Activated CD4-positive, alpha-beta T cell treated with anti-CD3 and anti-CD28 coated beads for 48 hours (primary cell): ENCODE measurements at places on chromosomes 4 and X.

- DNase-seq = no peak
Measured at GRCh38 chr4:174520660-174521059, 1.6 kb downstream of the HPGD start.

DNA sequence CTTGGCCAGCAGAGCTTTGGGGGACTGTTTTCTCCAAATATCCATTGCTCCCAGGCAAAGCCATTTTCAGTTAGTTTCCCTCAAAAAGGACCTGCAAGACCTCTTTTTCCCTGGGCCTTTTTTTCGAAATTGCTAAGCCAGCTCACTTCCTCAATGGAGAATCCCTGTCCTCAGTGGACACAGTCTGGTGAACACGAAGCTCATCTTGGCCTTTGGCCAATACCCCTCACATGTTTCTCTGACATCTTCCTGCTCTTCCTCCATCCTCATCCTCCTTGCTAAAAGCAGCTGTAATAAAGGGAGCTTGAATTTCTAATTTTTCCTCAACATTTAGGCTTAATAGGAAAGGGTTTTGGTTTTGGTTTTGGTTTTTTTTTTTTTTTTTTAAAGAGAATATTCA is 17.6 kb upstream of the PRPS1 start:
- no peak for DNase-seq

DNA sequence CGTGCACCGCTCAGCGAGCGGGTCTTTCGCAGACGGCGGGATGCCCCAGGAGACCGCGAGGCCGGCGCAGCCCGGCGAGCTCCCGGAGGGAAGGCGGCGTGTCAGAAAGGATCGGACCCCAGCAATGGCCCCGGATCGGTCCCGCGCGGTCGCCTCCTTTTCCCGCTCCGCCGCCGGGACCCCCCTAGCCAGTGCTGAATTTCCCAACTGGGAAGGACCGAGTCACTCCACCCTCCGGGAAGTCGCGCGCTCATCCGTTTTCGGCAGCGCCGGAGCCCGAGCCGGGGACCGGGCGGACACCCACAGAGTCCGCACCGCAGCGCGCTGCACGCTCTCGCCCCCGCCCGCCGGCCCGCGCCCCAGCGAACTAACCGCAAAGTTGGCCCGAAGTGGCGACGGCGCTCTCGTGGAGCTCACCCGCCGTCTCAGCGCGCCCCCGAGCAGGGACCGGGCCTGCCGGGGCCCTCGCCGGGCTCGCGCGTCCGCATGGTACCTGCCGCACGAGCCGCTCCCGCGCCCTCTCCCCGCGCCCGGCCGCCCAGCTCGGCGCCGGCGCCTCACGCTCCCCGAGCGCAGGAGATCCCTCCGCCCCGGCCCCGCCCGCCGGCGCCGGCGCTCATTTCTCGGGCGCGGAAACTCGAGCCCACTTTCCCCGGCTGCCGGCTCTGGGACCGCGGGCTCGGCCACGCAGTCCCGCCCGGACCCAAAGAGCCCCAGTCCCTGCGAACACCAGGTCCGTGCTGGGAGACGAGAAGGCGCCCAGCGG is at the start of gene FAT1:
Gene FAT1, minus strand, starts transcription at position 565 of the 766 bp plus-strand sequence. CDS start 14,029 bp downstream, outside the sequence.
- peak; percentile 31 for DNase-seq

- DNase-seq = no peak
Measured at GRCh38 chrX:389021-389441, 2.3 kb upstream of the PPP2R3B start.

- DNase-seq = no peak
Measured at GRCh38 chr4:14743172-14743571, 259.1 kb upstream of the CPEB2 start.

GRCh38 chr4:8179771-8180170 is 19.3 kb upstream of the SH3TC1 start:
- DNase-seq = no peak

DNA sequence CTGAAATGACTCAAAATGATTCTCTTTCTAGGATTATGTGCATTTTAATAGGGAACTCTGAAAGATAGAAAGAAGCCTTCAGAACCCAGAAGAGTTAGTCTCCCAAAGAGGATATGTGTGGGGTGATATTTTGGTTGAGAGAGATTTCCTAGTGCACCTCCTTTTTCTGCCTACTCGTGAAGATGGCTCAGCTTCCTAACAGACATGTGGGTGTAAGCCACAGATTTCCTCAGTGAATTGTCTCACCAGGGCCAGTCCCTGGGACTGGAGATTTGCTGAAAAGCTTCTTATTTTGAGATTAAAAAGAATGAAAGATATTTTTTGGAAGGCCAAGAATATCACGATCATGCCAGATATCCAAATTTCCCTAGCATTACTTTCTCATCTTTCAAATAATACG is 42.8 kb downstream of the MAGEB17 start:
- DNase-seq = no peak

GRCh38 chr4:15890246-15890829 is 48.2 kb downstream of the FGFBP1 start:
- no peak for DNase-seq

- DNase-seq = no peak
Measured at GRCh38 chr4:137993232-137993631, 248.9 kb downstream of the SLC7A11 start.

DNA sequence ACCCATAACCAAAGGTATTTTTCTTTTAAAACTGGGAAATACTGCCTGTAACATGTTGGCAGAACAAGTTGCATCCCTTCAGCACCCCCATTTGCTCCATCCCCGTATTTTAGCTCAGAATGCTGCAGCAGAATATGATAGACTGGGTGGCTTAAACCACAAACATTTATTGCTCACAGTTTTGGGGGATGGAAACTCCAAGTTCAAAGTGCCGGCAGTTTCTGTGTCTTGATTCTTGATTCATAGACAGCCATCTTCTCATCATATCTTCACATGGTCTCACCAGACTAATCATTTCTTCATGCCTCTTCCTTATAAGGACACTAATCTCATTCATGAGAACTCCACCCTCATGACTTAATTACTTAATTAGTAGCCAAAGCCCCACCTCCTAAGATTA is 10.5 kb upstream of the INPP4B start:
- no peak for DNase-seq

DNA sequence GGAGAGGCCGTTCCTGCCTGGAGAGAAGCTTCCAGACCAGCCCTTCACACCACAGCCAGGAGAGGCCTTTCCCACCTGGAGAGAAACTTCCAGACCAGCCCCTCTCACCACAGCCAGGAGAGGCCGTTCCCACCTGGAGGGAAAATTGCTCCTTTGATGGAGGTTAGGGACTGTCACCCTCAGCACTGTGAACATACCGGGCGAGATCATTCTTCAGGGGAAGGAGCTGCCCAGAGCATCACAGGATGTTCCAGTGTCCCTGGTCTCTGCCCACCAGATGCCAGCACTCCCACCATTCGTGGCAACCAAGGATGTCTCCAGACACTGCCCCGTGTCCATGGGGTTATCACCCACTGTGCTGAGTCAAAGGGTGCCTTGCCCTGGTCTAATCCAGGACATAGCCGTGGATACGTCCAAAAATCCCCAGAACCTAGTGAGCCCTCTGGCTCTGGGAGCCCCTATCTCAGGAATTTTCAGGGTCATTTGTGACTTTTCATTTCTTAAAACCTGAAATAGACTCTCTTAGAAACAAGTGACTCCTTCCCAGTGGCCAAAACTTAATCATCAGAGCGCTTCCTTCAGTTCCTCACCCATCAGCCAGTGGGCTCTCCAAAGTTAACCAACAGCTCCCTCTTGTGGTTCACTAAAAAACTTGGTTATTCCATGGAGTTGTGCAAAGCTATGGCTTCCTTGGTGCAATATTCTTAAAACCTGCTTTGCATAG is 80.2 kb downstream of the CRMP1 start:
- peak; percentile 12 for DNase-seq

DNA sequence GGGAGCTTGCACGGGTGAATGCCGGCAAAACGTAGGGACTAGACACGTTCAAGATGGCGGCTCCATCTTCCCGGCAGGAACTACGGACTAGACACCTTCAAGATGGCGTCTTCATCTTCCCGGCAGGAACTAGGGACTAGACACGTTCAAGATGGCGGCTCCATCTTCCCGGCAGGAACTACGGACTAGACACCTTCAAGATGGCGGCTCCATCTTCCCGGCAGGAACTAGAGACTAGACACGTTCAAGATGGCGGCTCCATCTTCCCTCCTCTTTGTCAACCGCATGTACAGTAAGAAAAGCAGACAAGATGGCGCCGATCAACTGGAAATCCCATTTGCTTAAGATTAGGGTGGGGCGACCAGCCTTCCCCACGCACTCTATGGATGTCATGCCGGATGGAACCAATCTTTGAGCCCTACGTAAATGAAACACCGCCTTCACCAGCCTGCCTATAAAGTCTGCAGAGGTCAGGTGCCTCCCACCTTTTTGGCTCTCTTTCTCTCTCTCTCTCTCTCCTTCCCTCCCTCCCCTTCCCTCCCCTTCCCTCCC is 222.4 kb downstream of the CRLF2 start:
- DNase-seq = peak; percentile 35

GRCh38 chrX:67384403-67384802 is 159.4 kb upstream of the AR start:
- no peak for DNase-seq

DNA sequence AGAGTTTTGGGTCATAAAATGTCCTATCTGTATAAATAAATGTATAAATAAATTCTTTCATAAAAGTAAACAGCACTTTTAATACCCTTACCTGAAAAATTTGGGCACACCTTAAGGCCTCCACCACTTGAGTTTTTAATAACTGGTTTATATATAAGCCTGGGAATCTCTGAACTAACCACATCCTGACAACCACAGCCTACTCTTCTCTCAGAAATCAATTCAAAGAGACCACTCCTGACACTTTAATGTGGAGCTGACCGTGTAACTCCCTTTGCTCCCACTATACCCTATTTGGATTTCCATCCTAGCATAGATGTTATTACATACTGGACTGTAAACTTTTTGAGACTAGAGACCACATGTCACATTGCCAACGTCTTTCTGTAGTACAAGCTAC is 3.5 kb downstream of the FBXL5 start:
- DNase-seq = no peak

GRCh38 chrX:153209347-153209746 is 30.3 kb downstream of the MAGEA1 start:
- DNase-seq = no peak

GRCh38 chr4:102687982-102688433 is 72.8 kb downstream of the MANBA start:
- no peak for DNase-seq

GRCh38 chr4:6087669-6088341 is 69.6 kb upstream of the C4orf50 start:
- no peak for DNase-seq

- no peak for DNase-seq
Measured at GRCh38 chr4:27807207-27807606, 946.6 kb downstream of the STIM2 start.

- DNase-seq = no peak
Measured at GRCh38 chr4:32199639-32200038, 1479.5 kb downstream of the PCDH7 start.

GRCh38 chr4:14726877-14727361 is 275.4 kb upstream of the CPEB2 start:
- no peak for DNase-seq

- DNase-seq = no peak
Measured at GRCh38 chr4:127560755-127561154, 72.0 kb upstream of the INTU start.

DNA sequence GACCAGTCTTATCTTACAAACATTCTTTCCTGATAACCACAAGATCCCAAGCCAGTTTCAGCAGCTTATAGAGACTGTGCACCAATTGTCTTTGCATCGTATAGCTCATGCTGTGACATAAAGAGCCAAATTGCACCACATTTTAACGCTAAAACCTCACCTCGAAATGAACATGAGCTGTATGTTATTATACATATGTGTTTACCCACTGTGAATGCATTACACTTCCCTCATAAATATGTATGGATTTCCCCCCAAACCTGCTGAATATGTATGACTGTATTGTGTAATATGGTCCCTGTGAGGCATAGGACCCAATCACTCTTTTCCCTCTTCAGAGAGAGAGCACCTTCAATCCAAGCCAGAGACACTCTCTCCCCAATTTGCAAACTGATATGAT is 692.4 kb downstream of the NLGN4X start:
- DNase-seq = no peak

GRCh38 chr4:182451441-182451840 is 208.2 kb downstream of the TENM3 start:
- DNase-seq = no peak

- no peak for DNase-seq
Measured at GRCh38 chr4:169225812-169226211, 44.9 kb downstream of the SH3RF1 start.

GRCh38 chr4:151808120-151808529 is 47.3 kb upstream of the GATB start:
- DNase-seq = peak; percentile 5

- DNase-seq = no peak
Measured at GRCh38 chr4:169246957-169247396, 23.8 kb downstream of the SH3RF1 start.

- DNase-seq = no peak
Measured at GRCh38 chr4:84710548-84710947, 127.6 kb downstream of the CDS1 start.

DNA sequence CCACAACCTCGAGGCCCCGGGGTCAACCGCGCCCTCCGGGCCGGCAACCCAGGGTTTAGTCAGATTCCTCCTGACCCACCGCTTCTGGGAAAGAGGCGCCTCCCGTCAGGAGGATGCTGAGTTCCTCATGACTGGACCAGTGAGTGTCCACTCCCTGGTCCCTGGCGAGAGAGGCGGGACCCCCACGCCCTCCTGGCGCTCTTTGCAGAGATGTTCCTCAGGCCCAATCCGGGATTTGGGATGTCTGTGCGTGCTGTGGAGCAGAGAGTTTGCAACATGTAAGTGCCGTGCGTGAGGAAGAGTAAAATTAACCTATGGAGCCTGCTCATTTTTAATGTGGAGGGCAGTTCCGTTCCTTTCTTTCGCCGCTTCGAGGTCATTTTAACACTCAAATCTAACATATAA is 824 bp upstream of the UGDH start:
- no peak for DNase-seq

DNA sequence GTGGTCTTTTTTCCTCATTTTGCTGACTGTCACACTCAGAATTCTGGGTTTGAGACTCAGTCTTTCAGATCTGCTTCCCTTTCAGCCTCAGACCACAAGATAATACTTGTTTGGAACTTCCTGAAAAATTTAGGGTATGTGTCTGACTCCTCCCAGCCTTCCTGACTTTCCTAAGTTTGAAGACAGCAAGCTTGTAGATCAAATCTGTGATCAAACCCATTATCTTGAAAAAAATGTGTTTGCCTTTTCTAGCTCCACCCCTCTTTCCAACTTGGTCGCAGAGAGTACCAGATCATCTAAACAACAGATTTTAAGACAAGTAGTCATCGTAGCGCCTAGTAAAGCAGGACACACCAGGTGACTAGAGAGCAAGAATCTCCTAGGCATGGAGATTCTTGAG is 9.9 kb downstream of the BCAP31 start:
- no peak for DNase-seq

DNA sequence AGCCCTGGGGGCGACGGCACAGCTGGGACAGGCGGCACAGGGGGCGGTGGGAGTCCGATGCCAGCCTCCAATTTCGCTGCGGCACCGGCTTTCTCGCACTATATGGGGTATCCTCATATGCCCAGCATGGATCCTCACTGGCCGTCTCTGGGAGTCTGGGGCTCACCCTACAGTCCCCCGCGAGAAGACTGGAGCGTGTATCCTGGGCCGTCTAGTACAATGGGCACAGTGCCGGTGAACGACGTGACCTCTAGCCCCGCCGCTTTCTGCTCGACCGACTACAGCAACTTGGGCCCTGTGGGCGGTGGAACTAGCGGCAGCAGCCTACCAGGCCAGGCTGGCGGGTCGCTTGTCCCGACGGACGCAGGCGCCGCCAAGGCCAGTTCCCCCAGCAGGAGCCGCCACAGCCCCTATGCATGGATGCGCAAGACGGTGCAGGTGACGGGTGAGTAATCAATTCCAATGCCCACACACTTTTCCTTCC is 500 bp downstream of the CDX4 start:
- no peak for DNase-seq
